Mucosa of gallbladder (tissue), 1 donor: ENCODE measurements at places on chromosomes 6 and 20. TPM values are rescaled to one million over a fixed set of nuclear protein-coding genes. Genes with fewer than 3 reads are reported as not detected.
A peak's percentile ranks its signal among the peaks of the same experiment; 100 is the strongest.

- DNase-seq = peak; percentile 54
Measured at GRCh38 chr20:47317127-47317895, 39.2 kb downstream of the ZMYND8 start.

DNA sequence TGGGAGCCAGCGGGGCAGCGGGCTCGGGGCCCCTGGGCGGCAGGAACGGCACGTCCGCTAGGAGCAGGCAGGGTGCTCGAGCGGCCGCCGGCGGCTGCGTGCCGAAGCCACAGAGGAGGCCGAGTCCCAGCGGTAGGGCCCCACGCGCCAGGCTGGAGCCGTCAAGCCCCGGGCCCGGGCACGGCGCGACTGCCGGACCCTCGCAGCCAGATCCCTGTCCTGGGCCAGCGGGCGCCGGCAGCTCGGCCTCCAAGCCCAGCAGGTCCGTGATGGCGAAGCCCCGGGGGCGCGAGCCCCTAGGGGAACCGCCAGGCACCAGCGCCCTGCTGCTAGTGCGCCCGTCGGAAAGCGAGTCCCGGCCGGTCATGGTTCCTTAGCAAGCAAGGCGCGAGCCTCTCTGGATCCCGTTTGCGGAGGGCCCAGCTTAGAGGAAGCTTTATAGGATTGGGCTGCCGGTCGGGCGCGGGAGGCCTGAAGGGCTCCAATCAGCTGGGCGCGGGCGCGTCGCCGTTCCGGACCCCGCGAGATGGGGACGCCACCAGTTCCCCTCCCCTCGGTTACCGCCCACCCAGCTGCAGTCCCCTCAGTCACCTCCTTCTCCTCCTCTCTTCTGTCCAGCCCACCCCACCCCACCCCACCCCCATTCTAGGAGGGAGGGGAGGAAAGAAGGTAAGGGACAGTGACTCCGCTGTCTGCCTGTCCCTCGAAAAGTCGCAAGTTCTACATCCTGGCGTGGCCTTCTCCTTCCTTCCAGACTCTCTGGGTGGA is at the start of gene VSX1:
TSS of gene VSX1 (minus strand) at position 412 of the 768 bp plus-strand sequence. CDS start at position 367, 45 bp downstream.
- DNase-seq = no peak

DNA sequence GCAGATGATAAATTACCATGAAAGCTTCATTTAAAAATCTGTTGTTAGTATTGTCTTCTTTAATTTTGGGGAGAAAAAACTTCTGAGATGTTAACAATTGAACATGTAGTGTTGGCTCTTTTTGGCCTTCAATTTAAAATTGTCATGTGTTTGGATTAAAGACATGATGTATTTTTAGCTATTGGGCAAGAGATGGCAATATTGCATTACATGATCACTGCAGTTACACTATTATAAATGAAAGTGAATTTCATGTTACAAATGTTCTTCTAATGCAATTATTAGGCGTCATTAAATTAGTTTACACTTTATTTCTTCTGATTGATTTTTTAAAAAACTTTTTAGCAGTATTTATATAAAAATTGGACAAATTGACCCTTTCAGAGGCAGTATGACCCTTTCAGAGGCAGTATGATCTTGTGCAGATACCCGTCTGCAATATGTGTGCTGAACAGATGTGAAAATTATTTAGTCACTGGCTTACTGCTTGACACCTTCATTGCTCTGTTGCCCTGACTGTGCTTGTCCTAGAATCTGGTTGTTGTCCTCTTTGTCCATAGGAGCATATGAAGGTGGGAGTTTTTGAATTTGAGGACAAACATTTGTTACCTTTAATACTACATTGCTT is 25.8 kb downstream of the CDKAL1 start:
- no peak for DNase-seq

Gene PLCB1
- total RNA-seq = 19.0 TPM

Gene DTD1
- 12.2 TPM for total RNA-seq
